ENCODE measurements at places on chromosomes 5 and 9.

DNA sequence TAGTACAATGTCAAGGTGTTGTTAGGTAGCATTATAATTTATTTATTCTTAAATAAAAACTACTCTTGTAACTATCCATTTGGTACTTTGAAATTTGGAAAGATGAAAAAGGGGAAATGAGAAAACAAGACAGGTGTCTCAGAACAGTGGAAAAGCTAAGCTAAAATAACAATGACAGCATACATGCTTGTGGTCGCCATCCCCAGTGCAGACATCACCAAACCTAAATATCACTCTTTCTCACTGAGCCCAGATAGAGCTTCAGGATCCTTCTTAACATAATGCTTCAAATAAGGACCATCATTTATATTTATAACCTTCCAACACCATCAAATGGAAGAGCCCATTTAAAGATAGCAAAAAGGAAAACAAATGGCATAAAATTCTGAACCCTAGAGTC, 434.4 kb upstream of the BRINP1 start:
- DNase-seq: no peak

DNA sequence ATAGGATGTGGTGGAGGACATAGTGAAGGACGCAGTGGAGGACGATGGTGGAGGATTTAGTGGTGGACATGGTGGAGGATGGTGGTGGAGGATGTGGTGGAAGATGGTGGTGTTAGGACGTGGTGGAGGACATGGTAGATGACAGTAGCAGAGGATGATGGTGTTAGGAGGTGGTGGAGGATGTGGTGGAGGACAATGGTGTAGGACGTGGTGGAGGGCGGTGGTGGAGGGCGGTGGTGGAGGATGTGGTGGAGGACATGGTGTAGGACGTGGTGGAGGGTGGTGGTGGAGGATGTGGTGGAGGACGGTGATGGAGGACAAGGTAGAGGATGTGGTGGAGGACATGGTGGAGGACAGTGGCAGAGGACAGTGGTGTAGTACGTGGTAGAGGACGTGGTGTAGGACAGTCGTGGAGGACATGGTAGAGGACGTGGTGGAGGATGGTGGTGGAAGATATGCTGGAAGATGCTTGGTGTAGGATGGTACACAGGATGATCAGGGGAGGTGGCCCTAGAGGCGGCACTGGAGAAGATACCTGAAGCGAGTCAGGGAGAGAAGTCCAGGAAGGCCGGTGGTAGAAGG, 68.7 kb downstream of the S1PR3 start:
- no peak for DNase-seq

- DNase-seq: no peak
Measured at GRCh38 chr9:13278368-13279246, 885 bp downstream of the MPDZ start.

DNA sequence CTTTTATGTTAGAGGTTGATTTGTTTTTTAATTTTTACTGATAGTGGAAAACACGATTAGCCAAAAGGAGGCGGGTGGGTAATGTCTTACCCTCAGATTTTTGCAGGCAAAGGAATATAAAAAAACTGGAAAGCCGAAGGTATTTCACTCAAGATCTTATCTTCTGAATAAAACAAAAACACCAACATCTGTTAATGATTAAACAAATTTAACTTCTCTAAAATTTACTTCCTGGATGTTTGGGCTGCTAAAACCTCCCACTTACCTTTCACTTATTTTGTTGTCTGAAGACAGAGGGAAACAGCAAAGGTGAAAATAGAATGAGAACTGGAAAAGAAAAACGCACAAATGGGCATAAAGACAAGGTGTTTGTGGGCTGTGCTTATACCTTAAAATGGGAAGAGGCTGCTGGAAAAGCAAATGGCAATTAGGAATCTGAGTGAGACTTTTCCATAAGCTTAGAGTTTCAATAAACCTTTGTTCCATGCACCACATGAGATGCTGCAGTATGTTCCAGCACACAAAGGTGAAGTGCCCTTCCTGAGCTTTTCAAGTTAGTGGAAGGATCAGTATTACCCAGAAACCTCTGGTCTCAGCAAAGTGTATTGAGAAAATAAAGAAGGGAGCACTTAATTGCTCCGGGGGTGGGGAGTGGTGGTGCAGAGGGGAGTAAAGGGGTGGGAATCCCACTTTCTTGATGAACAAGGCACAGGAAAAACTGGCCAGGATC, 298.3 kb downstream of the BNC2 start:
- no peak for DNase-seq

GRCh38 chr5:124398460-124398859, 348.0 kb downstream of the ZNF608 start:
- no peak for DNase-seq

DNA sequence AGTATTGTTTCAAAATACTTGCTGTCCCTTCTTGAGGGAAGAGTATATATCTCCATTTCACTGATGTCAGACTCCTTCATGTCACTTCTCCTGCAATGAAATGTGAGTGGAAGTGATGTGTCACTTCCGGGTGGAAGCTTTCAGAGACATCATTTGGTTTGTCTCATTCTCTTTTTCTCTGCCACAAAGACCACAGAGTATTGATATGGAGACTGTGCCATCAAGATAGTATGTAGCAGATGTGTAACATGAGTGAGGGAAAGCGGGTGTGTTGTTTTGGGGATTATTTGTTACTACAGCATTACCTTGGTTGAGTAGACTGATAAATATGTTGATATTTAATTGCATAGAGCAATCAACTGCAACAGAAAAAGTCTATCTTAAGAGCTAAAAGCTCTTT, 169.8 kb downstream of the FBXL7 start:
- DNase-seq: no peak

- no peak for DNase-seq
Measured at GRCh38 chr5:1656271-1656975, 132.7 kb upstream of the LPCAT1 start.

DNA sequence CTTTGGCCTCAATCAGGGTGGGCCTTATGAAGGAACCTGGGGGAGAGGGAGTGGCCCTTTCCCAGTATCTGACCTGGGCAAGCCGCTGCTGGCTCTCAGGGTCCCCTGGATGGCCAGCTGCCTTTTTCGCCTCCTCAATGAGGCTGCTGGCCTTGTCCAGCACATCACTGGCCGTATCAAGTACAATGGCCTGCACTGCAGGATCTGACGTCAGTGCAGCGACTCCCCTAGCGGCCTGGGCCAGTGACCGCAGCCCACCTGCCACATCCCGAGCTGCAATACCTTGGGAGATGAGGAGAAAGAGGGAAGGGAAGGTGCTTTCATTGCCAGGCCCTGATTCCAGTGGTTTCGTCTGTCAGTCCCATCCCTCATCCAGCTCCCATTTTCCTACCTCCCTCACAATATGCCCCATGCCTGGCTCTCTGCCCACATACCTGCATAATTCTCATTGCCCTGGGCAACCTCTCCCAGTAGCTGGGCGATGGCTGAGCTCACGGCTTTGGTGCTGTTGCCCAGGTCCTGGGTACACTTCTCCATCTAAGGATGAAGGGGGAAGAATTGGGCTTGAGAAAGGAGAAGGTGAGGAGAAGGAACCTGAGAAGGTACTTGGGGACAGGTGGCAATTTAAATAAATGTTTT, 19.1 kb downstream of the TLN1 start:
- no peak for DNase-seq

DNA sequence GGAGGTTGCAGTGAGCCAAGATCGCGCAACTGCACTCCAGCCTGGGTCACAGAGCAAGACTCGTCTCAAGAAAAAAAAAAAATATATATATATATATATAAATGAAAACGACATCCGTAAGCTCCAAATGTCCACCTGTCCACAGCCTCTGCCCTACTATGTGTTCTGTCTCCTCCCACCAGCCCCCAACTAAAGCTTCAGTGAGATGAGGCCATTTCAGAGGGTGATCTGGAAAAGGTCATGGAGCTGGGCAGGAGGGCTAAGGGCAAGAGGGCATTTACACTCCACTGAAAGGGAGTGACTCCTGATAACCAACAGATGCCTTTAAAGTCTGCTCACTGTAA, 2.4 kb downstream of the SPRY4 start:
- DNase-seq: no peak

GRCh38 chr9:116767219-116767618, 80.1 kb downstream of the TRIM32 start:
- DNase-seq: no peak

GRCh38 chr5:122390154-122390553, 78.1 kb downstream of the SNCAIP start:
- no peak for DNase-seq

- DNase-seq: no peak
Measured at GRCh38 chr5:177105691-177106476, 19.2 kb downstream of the FGFR4 start.

DNA sequence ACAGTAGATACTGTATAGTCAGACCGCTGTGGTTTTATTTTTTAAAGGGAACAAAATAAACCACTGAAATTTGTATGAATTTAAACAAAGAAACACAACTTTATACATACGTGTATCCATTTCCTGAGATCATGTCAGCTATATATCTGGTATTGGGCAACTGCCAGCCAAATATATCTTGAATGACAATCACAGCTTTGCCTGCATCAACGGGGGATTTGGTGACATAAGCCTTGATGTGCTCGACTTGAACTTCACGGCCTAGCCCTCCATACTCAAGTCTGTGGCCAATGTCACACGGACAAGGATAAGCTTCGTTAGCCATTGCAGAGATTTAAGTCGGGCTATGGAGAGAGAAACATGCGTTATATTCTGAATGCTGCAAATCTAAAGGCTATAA, 17.3 kb downstream of the CMBL start:
- DNase-seq: no peak

- DNase-seq: no peak
Measured at GRCh38 chr9:124146031-124146561, 111.7 kb upstream of the NEK6 start.

- no peak for DNase-seq
Measured at GRCh38 chr9:78697618-78698017, 400.7 kb downstream of the PSAT1 start.

- no peak for DNase-seq
Measured at GRCh38 chr5:56012281-56012963, 17.7 kb upstream of the IL6ST start.

- no peak for DNase-seq
Measured at GRCh38 chr9:106911951-106912350, 49.0 kb downstream of the ZNF462 start.

DNA sequence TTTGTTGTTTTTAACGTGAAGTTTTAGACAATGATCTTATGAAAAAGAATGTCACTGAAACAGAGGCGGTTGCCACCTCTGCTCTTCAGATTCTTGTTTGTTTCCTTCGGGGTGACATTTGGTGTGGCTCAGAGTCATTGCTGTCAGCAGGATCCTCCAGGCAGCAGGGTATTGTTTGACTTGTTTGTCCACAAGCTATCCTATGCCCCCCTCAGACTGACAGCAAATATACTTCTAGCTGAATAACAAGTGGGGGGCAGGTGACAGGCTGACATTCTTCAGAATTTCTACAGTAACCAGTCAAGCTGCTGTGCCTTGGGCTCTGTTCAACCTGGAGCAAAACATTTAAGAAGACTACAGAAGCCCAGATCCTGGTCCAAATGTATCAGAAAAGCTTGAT, 383.3 kb downstream of the YTHDC2 start:
- DNase-seq: no peak

DNA sequence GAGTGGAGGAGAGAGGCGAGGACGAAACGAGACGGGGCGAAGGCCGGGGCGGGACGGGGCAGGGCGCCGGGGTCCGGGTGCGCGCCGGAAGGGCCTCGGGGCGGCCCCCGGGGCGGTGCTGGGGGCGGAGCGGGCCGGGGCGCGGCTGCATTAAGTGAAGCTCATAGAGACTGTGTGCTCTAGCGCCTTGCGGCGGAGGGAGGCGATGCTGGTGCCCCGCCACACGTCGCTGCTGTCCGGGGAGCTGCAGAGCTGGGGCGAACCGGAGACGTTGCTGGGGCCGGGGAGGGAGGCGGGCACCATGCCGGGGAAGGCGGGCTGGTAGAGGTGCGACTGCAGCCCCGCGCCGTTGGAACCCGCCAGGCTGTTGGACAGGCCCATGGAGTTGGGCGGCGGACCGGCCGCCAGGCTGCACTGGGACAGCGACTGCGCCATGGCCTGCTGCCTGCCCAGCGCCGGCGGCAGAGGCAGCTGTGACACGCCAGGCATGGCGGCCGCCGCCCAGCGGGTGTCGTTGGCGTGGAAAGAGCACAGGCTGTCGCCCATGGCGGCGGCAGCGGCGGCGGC, 8.3 kb downstream of the OTP start:
- no peak for DNase-seq

- DNase-seq: no peak
Measured at GRCh38 chr5:166358127-166358830, 1933.2 kb upstream of the WWC1 start.

- no peak for DNase-seq
Measured at GRCh38 chr9:4860383-4860782, 67.6 kb downstream of the RCL1 start.

- DNase-seq: no peak
Measured at GRCh38 chr9:114224247-114224610, 68.9 kb downstream of the COL27A1 start.

DNA sequence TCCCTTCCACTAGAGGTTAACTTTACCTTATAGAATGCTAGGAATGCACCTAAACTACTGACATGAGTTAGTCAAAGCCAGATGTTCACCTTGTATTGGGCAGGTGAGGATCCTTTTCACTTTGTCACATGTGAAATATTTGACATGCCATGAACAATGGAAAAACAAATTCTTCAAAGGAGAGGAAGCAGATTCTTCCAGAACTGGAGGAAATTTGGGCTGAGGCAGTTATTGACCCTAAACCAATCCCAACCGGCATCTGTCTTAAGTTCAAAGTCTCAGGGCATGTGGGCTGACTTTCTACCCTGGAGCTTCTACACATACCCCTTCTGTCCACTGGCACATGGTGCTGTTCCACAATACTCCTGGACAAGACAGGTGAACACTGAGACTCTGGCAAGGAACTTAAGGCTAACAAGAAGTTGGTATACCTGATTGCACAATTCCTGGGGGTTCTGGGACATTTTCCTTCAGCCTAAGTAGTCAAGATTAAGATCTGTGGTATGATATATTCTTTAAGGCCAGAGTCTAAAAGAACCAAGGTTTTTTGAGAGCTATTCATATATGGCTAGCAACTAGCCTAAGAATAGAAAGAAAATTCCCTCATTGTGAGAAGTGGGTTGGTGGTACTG, 2.6 kb downstream of the VLDLR start:
- DNase-seq: no peak

DNA sequence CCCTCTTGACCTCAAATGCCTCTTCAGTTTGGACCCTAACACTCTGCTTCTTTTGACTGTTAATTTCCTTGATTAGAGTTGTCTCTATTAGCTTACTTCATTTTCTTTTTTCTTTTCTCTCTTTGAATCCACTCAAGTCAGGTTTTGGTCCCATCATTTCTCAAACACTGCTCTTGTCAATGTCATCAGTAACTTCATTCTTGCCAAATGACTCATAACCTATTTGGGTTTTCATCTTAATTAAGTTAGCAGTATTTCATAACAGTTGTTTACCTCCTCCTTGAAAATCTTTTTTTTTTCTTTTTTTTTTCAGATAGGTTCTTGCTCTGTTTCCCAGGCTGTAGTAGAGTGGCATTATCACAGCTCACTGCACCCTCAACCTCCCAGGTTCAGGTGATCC, 119.6 kb downstream of the PARP8 start:
- no peak for DNase-seq

- no peak for DNase-seq
Measured at GRCh38 chr9:70561786-70562395, 147.4 kb upstream of the KLF9 start.
